Muscle of arm (tissue), 14 donors: ENCODE measurements at places on chromosomes 3 and 15. TPM values are rescaled to one million over a fixed set of nuclear protein-coding genes. Genes with fewer than 3 reads are reported as not detected.
A peak's percentile ranks its signal among the peaks of the same experiment; 100 is the strongest.

GRCh38 chr15:60255390-60255789 is 142.4 kb downstream of the ANXA2 start:
- DNase-seq: no peak

The SPSB4 gene
- polyA plus RNA-seq: not detected

GRCh38 chr3:131543714-131544113 is 40.9 kb upstream of the MRPL3 start:
- peak; percentile 46 for DNase-seq

The MKRN3 gene
- 3.8 TPM for polyA plus RNA-seq

- DNase-seq: no peak
Observed at GRCh38 chr3:43773273-43774094, 82.7 kb downstream of the ABHD5 start.
